ENCODE measurements at places on chromosomes 7 and 10. TPM values are rescaled to one million over a fixed set of nuclear protein-coding genes. Genes with fewer than 3 reads are reported as not detected.
A peak's percentile ranks its signal among the peaks of the same experiment; 100 is the strongest.

- no peak for DNase-seq
Observed at GRCh38 chr7:146875981-146876380, 759.4 kb downstream of the CNTNAP2 start.

GRCh38 chr10:31242902-31243301, 76.1 kb upstream of the ZEB1 start:
- no peak for DNase-seq

GRCh38 chr10:118458957-118459641, 117.0 kb upstream of the FAM204A start:
- no peak for DNase-seq

GRCh38 chr7:119900996-119901672, 371.8 kb upstream of the KCND2 start:
- DNase-seq: no peak

DNA sequence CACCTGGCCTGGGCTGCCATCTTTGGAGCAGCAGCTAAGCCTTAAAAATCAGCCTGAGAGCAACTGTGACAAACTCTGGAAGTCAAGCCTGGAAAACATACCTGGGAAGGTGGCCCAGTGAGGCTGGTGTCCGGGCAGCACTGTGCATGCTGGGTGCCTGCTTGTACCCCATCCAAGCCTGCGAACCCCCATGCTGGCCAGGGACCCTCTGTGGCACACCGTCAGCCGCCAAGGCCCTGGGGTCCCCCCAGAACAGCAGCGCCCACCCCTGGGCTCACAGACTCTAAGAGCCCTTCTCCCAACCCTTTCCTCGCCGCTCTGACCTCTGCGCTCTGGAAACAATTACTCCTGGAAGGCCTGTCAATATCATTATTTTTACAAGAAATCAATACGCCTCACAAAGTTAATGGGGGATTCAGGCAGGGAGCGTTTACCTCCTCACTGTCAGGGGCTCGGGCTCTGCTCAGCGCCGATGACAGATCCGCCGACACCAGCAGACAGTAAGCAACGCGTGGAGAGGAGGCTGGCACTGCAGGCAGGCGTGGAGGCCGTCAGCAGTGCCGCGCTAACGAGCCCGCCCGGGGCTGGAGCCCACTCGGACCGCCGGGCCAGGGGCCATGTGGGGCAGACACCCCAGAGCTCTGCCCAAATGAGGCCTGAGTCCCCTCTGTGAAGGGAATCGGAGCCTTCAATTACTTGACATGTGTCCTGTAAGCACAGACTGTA, 54.4 kb downstream of the EBF3 start:
- DNase-seq: no peak

- DNase-seq: no peak
Observed at GRCh38 chr7:6271694-6272440, 557 bp downstream of the CYTH3 start.

- peak; percentile 18 for DNase-seq
Observed at GRCh38 chr10:94066411-94066810, 72.7 kb downstream of the PLCE1 start.

- DNase-seq: no peak
Observed at GRCh38 chr7:127609297-127609696, 8.6 kb downstream of the PAX4 start.

- no peak for DNase-seq
Observed at GRCh38 chr7:30717181-30717580, 34.8 kb upstream of the INMT start.

GRCh38 chr7:127890726-127891125, 140.5 kb downstream of the LRRC4 start:
- no peak for DNase-seq

DNA sequence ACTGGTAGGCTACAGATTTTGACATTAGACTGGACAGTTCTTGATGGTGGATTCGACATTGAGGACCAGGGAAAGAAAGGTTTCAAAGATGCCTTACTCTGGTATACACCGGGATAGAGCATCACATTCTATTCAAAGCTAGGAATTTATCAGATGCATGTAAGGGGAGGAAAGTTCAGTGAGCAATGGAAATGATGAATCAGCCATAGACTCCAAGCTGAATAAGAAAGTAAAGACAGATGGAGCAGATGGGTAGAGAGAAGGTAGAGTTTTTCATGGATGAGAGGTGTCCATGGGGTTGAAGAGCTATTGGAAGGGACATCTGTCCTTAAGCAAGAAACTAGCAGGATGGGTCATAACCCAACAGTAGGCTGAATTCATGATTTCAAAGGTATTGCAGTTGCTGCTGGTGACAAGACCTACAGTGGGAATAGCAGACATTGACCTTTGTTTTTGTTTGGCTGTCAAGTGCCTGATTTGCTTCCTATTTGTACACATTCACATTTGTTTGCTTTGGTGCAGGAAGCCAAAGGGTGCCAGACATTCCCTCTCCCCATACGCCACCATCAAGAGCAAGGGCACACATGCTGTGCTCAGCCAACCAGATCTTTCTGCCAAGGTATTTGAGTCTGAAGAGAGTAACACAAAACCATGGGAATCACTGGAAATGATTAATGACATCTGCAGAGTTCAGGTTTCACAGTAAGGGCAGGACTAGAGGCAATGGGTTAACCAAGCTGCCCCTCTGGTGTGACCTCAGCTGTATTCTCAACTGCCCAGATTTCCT, 8.6 kb upstream of the CACUL1 start:
- DNase-seq: no peak

GRCh38 chr10:23376229-23376655, 31.6 kb upstream of the C10orf67 start:
- no peak for DNase-seq

- no peak for DNase-seq
Observed at GRCh38 chr10:1074052-1074747, 18.0 kb downstream of the WDR37 start.

DNA sequence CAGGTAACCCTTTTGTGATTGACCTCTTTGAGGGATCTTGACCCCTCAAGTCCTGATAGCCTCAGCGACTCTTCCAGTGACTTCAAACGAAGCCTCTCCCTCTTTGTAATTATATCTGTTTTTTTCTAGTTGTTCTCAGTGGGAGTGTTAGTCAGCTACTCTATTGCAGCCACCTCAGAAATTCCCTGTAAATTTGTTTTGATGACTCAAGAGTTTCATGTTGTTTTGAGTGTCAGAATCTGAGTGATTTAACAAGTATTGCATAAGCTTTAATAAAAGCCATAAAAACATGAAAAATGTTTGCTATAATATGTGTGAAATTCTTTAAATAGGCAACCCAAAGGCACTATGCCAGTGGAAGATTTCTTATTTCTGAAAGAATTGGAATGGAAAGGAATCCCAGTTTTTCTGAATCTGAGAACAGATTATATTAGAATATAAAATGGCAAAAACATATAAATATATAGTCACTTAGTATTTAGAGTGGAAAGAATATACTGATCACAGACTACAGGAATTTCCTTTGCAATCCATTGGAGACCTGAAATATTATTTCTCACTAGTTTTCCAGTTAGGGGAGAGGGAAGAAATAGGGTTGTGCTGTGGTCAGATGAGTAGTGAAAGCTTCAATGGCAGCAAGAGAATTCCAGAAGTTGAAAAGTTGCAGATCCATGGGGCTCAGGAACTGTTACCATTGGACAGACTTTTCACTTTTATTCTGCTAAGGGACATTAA, 94.4 kb upstream of the SEMA3C start:
- DNase-seq: no peak

DNA sequence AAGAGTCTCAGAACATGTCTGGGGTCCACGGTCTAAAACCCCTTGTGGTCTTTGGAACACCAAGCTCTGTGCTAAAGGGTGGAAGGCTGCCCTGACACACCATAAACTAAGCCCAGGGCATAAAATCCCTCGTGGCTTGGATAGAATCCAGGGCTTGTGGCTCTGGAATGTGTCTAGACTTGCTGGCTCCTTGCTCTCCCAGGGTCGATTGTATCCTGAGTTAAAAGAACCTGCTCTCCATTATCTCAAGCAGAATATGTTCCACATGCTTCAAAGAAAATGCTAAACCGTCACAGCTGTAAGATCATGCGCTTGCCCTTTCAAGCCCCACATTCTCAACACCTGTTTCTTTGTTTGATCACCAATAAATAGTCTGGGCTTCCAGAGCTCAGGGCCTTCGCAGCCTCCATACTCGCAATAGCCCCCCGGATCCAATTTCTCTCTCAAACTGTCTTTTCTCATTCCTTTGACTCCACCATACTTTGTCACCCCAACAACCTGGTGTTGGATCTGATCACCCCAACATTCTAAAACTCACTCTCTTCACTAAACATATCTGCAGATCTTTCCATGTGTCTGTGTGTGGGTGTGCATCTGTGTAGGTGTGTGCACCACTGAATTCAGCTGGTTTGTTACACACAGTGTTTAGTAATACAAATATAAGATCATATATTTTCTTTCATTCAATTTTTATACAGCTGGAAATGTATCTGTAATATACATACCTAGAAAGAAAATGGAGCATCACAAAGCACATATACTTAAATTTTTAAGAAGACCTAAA, 238.5 kb downstream of the ZMYND11 start:
- no peak for DNase-seq

GRCh38 chr7:29335188-29336083, 140.9 kb downstream of the CHN2 start:
- DNase-seq: no peak

- no peak for DNase-seq
Observed at GRCh38 chr10:1464881-1465417, 272.4 kb downstream of the ADARB2 start.

GRCh38 chr7:83739527-83739926, 90.6 kb upstream of the SEMA3E start:
- peak; percentile 11 for DNase-seq

- no peak for DNase-seq
Observed at GRCh38 chr7:156985101-156985992, 25.1 kb downstream of the MNX1 start.

DNA sequence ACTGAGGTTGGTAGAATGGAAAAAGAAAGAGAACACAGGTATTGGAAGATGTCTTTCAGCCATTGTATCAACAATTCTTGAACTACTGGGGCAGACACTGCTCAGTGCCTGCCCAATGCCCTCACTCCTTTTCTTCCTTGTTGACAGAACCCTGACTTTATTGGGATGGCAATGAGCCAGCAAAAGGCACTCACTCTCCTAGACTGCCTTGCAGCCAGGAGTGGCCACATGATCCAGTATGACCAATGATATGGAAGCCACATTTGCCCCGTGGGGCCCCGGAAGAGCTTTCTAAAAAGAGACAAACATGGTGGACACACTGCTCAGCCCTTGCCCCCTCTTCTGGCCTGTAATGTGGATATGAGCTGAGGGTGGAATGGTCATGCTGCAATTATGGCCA, 88.6 kb upstream of the ZNF716 start:
- DNase-seq: no peak

- DNase-seq: no peak
Observed at GRCh38 chr7:106071999-106072714, 40.0 kb downstream of the SYPL1 start.

DNA sequence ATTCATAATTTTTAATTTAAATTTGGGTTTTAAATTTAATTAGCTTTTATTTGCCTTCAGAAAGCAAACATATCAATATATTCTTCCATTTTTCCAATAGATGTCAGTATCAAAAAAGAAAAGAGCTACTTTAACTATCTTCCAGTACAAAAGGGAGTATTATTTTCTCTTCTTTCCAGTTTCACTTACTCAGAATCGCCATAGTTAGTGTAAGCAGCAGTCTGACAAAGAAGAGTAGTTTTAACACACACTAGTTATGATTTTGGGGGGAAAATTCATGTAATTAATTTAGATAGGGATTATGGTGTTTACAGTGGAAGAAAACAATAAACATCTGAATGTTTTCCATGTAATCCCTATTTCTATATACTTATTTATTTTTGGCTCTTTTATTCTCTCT, 272.6 kb upstream of the DGKB start:
- DNase-seq: no peak

- no peak for DNase-seq
Observed at GRCh38 chr10:71330789-71331404, 11.8 kb downstream of the SLC29A3 start.

DNA sequence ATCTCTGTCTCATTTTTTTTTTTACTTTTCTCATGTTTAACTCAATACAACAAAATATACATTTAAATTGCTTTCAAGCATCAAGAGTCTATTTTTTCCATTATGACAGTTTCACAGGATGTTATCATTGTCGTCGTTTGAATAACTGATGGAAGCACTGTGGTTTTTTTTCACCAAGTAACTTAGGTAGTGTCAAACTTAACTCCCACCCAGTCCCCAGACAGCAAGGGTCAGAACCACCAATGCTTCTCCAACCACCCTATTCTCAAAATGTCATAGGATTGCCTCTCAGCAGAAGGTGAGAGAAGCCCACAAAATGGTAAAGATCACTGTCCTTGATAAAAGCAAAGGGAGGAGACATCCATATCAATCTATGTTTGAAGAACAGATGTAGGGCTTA, 339.4 kb downstream of the SFMBT2 start:
- DNase-seq: no peak

- DNase-seq: no peak
Observed at GRCh38 chr10:110414548-110415309, 83.0 kb upstream of the DUSP5 start.

DNA sequence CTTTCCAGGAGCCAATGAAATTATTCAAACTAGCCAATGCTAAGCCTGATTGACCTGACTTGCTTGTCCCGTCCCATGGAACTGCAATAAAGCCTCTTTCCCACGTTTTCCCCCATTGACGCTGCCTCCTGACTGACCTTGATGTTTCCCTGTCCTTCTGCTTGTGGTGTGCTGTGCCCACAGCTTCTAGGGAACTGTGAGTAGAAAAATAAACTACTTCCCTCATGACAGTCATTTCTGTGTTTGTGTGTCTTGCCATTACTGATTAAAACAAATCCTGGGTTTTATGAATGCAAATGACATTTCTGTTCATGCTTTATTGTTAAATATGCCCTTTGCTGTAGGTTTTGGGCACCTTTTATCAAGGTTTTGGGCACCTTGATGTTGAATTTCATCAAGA, 91.3 kb upstream of the ABI1 start:
- DNase-seq: no peak

- DNase-seq: no peak
Observed at GRCh38 chr10:31000071-31000782, 31.4 kb downstream of the ZNF438 start.

DNA sequence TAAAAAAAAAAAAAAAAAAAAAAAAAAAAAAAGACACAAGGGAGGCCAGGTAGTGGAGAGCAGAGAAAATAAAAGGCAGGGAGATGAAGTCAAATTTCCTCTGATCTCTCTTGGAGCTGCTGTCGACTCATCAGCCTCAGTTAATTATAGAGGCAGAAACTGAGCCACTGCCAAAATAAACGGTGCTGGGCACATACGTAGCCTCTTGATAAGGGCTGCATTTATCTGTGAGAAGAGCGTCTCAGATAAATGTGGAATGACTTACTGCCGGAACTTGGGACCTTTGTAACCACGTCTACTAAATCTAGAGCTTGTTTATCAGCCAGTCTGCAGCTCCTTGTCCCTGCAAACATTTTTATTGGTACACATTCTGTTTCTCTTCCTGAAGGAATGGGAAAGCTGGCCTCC, 162.3 kb downstream of the BAMBI start:
- DNase-seq: peak; percentile 79

C10orf105 gene
- 0.14 TPM for polyA plus RNA-seq

RELN gene
- 17.1 TPM for polyA plus RNA-seq

SPDYE6 gene
- polyA plus RNA-seq: 6.7 TPM

ATP5F1C gene
- polyA plus RNA-seq: 322 TPM

ZNF479 gene
- not detected for polyA plus RNA-seq

CPN1 gene
- 3.2 TPM for polyA plus RNA-seq

KCNH2 gene
- polyA plus RNA-seq: 19.2 TPM

PDCD4 gene
- 229 TPM for polyA plus RNA-seq

FZD1 gene
- polyA plus RNA-seq: 58.3 TPM

BAMBI gene
- 44.4 TPM for polyA plus RNA-seq

FGFBP3 gene
- 3.3 TPM for polyA plus RNA-seq

TBX20 gene
- not detected for polyA plus RNA-seq

GPR26 gene
- polyA plus RNA-seq: not detected

ANXA8L1 gene
- 0.43 TPM for polyA plus RNA-seq

HGF gene
- 1.9 TPM for polyA plus RNA-seq

MRPS33 gene
- polyA plus RNA-seq: 80.8 TPM

PAPSS2 gene
- 46.4 TPM for polyA plus RNA-seq

H2AZ2 gene
- 226 TPM for polyA plus RNA-seq
